CD8-positive, alpha-beta memory T cell (primary cell): ENCODE measurements at places on chromosomes 5 and 9.

- DNase-seq: no peak
Measured at GRCh38 chr5:60023255-60023654, 129.7 kb upstream of the PDE4D start.

DNA sequence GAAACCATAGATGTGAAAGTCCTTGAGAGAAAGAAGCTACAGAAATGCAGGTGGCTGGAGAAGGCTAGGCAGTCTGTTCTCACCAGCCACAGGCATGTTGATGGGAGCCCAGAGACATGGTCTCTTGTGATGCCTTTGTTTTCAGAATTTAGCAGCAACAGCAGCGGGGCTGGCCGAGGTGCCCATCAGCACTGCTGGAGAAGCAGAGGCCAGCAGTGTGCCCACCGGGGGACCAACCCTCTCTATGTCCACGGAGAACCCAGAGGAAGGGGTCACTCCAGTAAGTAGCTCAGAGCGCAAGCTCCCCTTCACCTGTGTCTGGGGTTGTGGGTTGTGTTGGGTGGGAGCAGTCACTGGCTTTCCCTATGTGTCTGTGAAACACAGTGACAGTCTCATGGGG lies 59.6 kb downstream of the COL15A1 start:
- no peak for DNase-seq

DNA sequence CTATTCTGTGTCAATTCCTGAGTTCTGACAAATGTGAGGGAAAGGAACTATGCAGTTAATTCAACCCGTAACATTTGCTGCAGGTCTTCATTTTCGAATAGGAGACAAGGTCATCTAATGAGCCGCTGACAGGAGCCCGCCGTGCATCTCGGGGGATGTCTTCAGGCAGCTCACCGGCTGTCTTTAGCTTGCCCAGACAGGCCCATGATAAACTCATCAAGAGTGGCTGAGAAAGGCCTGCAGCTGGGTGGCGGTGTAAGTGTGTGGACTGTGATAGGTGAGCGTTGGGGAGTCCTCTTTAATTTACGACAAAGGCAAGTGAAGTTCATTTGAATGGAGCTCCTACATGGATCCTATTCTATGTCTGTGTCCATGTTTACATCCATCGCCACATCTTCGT lies 190.5 kb downstream of the ADCY2 start:
- no peak for DNase-seq

DNA sequence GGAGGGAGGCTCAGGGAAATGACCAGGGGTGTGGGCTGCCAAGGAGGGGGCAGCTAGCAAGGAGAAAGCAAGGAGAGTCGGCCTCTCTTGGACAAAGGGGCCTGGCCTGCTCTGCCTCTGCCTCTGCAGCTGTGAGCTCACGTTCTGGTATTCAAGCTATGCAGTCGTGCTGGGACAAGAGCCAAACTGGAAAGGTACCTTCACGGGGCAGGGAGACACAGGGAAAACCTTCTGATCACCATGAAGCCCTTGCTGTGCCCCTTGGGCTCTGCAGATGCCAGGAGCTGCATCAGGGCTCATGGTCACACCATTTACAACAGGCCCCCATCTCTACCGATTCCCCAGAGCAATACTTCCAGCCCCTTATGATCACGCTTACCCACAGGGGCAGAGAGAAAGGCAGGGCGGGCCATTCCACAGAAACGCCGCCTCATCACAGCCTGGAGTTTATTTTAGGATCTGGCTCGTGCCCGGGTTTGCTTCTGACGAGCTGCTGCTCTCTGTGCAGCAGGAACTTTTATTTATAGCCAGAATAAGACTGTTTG lies 63.2 kb downstream of the PRRT1B start:
- no peak for DNase-seq

DNA sequence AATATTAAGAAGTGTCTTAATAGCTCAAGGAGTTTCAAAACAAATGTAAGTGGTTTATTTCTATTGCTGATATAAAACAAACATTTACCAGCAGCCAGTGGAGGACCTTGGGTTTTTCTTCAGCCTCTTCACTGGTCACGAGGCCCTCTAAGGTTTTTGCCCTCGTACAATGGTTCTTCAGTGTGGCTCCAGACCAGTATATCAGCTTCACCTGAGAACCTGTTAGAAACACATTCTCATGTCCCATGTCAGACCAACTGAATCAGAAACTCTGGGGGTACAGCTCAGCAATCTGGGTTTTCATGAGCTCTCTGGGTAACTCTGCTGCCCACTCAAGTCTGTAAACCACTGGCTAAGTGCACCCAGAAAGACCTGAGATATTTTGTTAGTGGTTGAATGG lies 12.9 kb downstream of the WWC1 start:
- no peak for DNase-seq
